ENCODE measurements at places on chromosomes 12 and 14. TPM values are rescaled to one million over a fixed set of nuclear protein-coding genes. Genes with fewer than 3 reads are reported as not detected.
A peak's percentile ranks its signal among the peaks of the same experiment; 100 is the strongest.

GRCh38 chr14:53953828-53954550 is 2.6 kb downstream of the BMP4 start:
- DNase-seq = no peak

DNA sequence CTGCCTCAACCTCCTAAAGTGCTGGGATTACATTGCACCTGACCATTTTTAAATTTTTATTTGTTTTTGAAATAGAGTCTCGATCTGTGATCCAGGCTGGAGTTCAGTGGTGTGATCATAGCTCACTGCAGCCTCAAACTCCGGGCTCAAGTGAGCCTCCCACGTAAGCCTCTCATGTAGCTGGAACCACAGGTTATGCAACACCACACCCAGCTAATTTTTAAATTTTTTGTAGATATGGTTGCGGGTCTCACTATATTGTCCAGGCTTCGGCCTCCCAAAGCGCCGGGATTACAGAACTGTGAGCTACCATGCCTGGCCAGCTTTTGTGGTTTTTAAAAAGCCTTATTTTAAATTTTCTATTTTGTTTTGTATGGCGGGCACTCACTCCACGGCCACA is 2.2 kb upstream of the DRAM1 start:
- no peak for DNase-seq

- no peak for DNase-seq
Observed at GRCh38 chr12:98504368-98504617, 11.1 kb upstream of the TMPO start.

Gene ENDOU
- polyA plus RNA-seq = 0.35 TPM

Gene RECQL
- polyA plus RNA-seq = 23.7 TPM

DNA sequence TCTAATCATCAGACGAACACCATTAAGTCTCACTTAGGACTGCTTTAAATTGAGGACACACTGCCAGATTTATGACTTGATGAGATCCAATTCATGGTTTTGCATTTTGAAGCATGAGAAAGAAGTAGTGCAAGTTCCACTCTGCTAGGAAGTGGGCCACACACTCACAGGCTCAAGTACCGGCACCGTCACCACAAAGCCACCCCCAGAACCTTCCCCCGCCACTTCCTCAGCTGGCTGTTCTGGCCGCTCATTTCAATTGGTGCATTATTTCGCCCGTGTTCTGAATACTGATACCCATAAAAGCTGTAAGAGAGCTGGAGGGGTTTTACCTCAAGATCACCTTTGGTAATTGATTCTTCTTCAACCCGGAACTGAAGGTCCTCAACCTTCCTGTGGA is 70.1 kb downstream of the CLIP1 start:
- DNase-seq = no peak

- no peak for DNase-seq
Observed at GRCh38 chr12:6603095-6603567, 4.0 kb downstream of the CHD4 start.

DNA sequence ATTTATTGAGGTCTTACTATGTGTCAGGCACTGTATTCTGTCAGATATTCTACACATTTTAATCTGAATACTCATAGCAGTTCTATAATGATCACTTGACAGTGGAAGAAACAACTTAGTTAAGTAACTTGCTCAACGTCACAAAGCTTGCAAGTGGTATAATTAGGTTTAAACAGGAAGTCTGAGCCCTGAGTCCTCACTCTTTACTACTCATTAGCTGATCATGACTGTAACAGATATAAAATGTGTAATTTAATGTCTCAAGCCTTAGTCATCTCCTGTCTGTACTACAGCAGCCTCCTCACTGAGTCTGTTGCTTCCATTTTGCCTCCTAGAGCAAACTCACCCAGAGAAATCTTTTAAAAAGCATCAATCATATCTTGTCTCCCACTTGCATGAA is 38.9 kb downstream of the PPP4R4 start:
- no peak for DNase-seq

Gene CCDC198
- 0.28 TPM for polyA plus RNA-seq

Gene WNT1
- polyA plus RNA-seq = not detected

- peak; percentile 54 for DNase-seq
Observed at GRCh38 chr14:49768301-49769121, 558 bp downstream of the KLHDC2 start.

Gene PTCSC3
- not detected for polyA plus RNA-seq

GRCh38 chr12:51874000-51874399 is 13.9 kb upstream of the ANKRD33 start:
- DNase-seq = no peak

GRCh38 chr14:52051251-52051650 is 17.6 kb downstream of the NID2 start:
- DNase-seq = no peak

- DNase-seq = no peak
Observed at GRCh38 chr14:34792598-34792997, 78.2 kb upstream of the CFL2 start.

Gene CLEC6A
- not detected for polyA plus RNA-seq

GRCh38 chr12:122064780-122065588 is 13.6 kb upstream of the MLXIP start:
- DNase-seq = no peak

Gene MANSC4
- not detected for polyA plus RNA-seq

GRCh38 chr14:74962493-74962892 is 7.1 kb upstream of the PGF start:
- no peak for DNase-seq

Gene WNT5B
- polyA plus RNA-seq = 34.0 TPM

Gene USP30
- polyA plus RNA-seq = 14.4 TPM

- no peak for DNase-seq
Observed at GRCh38 chr12:197347-197746, 16.6 kb downstream of the SLC6A12 start.

Gene IAPP
- polyA plus RNA-seq = not detected

GRCh38 chr14:99720941-99721791 is 37.1 kb downstream of the CYP46A1 start:
- no peak for DNase-seq

Gene GPR68
- 0.75 TPM for polyA plus RNA-seq

Gene PLEKHD1
- 0.62 TPM for polyA plus RNA-seq

Gene DTX1
- polyA plus RNA-seq = 5.9 TPM

Gene GRIN2B
- 0.01 TPM for polyA plus RNA-seq

DNA sequence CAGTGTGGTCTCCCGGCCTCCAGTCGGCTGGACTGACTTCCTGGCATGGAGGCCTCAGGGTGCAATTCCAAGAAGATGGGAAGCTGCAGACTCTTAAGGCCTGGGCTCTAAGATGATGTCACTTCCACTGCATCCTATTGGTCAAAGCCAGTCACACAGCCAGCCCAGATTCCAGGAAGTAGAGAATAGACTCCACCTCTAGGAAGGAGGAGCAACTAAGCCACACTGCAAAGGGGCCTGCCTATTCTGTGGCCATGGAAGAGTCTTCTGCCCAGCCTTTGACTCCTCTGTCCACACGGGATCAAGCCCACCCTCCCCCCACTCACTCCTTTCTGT is 103.9 kb upstream of the RFLNA start:
- no peak for DNase-seq

DNA sequence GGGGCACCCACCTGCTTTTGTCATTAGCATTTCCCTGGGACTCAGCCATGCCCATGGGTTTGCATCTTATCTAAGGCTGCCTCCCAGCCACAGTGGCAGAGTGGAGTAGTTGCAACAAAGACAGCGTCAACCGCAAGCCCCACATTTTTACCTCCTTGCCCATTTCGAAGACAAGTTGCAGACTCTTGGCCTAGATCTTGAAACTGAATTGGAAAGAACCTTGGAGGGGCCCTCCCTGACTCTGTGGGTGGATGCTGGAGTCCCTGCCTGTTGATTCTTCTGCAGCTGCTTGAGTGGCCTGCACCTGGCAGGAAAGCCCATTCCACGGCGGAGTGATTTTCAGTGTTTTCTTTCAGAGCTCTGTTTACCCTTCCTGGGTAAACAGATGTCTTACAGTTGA is 309.0 kb downstream of the VRK1 start:
- DNase-seq = peak; percentile 8

DNA sequence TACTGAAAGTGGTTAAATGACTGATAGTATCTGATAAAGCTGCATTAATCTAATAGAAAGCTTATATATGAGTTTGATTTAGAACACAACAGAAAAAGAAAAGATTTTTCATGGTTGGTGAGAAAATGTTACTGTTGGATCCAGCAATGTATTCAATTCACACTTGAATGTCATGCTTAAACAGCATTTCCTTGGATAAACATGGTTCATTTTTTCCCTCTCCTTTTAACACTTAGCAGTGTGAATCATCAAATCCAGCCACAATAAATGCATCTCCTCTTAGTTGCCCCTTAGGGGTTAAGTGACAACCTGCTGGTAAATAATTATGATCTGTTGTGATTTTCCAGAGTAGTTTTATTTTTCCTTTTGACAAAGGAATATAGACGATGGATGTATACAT is 74.9 kb upstream of the GRIP1 start:
- DNase-seq = no peak

GRCh38 chr12:55743406-55744339 is 751 bp downstream of the GDF11 start:
- DNase-seq = peak; percentile 63

Gene ANG
- polyA plus RNA-seq = 2.5 TPM

DNA sequence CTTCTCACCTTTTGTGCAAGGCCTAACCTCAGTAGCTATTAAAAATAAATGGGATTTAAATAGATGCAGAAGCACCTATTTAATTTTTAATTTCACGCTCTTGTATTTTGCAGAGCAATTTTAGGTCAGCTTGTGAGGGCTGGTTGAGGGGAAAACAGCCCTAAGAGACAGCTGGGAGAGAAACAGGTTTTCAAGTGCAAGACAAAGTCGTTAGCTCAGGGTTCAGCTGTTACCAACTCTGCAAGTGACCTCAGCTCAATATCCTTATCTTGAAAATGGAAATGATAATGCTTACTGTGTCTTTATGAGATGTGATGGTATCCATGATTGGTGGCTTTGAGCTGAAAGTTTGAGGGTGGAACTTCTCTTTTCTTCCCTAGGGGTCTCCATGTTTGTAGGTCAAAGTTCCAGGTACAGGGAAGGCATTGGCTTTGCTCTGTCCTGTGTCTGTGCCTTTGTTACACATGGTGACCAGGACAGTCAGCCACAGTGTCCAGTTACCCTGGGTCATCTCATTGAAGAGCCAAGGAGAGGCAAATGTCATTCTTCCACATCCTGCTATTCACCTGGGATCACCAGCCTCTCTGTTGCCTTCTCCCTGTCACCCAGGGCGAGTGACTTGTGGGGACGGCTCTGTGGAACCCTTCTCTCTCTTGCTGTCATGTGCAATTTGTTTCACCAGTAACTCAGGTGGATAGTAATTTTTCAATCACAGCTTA is 100.3 kb downstream of the SAMD4A start:
- no peak for DNase-seq

DNA sequence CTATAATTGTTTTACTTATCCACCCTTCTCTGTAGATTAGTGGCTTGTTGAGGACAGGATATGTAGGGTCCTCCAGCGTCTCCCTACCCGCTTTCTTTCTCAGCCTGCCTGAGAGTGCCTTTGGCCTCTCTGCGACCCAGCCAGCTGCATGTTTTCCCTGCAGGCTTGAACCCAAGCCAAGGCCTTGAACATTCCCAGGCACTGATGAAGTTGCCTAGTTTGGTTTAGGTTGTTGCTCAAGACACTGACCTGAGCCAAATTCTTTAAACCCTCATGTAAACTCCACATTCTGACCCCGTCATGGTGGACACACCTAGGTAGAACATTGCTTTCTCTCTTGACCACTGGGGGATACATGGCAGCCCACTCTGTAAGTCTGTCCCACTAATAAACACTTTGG is 33.4 kb upstream of the TXNRD1 start:
- no peak for DNase-seq

DNA sequence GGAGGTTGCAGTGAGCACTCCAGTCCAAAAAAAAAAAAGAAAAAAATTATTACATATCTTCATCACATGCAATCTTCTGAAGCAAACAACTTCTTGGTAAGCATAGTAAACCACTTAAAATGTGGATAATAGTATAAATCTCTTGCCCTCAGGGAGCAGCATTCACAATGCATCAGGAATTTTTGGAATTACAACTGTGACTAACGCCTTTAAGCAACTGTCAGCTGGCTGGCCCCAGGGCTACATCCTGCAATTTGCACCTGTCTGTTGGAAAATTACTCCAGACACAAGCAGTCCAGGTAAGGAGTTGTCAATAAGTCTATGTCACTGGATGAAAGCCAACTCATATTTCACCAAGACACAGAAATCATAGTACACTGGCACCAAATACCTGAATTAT is 5.5 kb upstream of the SLC7A7 start:
- DNase-seq = no peak

DNA sequence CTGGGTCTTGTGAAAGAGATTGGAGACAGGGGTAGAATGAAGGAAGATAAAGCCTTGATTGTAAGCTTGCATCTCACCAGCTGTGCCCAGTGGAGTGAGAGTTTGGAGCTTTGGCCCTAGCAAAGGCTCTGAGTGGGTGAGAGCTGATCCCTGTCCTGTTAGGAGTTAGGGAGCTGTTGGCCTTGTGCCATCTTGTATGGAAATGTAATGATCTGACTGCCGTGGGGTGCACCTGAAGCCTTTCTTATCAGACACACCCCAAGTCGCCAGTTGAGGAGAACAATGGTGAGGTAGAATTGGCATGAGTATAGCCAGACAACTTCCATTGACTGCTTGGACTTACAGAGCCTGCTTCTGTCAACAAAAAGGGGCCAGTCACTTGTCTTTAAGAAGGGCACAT is 130.1 kb downstream of the PRKCH start:
- no peak for DNase-seq

Gene RERG
- 3.2 TPM for polyA plus RNA-seq

- DNase-seq = no peak
Observed at GRCh38 chr12:63397807-63398206, 246.8 kb upstream of the AVPR1A start.

- DNase-seq = peak; percentile 57
Observed at GRCh38 chr12:110846615-110847566, at the start of gene CCDC63. Gene CCDC63 (plus strand): TSS chr12:110846987. CDS start chr12:110852955, 5,968 bp downstream.
